Stimulated activated CD8-positive, alpha-beta memory T cell treated with anti-CD3 and anti-CD28 coated beads, Interleukin-15, amount 100 ng/mL, for 48 hours (primary cell): ENCODE measurements at places on chromosomes 13 and 19.

DNA sequence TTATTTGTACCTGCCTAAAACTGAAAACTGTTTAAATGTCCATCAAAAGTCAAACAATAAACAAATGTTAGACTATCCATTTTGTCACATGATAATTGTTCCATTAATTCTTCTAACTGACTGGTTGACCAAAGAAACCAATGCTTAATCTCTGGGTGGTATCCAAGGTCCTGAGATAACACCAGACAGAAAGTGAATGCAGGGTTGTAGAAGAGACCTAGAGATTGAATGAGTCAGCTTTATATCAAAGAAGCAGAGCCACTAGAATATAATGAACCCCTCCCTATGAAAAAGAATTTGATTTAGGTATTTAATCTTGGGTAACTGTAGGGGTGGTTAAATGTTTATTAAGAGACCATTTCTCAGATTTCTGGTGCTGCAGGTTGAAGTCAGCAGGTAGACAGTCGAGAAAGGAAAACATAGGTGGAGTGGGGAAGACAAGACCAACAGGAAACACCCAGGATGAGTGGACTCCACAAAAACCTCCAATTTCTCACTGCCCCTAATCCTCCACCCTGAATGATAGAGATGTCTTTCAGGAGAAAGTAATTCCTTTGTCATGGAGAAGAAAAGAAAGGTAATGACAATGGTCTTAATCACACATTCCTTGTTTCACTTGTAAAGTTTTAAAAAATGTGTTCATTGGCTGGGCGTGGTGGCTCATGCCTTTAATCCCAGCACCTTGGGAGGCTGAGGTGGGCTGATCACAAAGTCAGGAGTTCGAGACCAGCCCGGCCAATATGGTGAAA lies 536.4 kb downstream of the IRS2 start:
- DNase-seq = no peak

- no peak for DNase-seq
These were observed 148.0 kb downstream of the PRR20E start for GRCh38 chr13:57314897-57315520.

DNA sequence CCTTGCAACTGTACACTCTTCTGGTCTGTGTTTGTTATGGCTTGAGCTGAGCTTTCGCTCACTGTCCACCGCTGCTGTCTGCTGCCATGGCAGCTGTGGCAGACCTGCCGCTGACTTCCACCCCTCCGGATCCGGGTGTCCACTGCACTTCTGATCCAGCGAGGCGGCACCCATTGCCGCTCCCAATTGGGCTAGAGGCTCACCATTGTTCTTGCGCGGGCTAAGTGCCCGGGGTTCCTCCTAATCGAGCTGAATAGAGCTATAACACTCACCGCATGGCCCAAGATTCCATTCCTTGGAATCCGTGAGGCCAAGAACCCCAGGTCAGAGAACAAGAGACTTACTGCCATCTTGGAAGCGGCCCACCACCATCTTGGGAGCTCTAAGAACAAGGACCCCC lies 2.2 kb upstream of the PSMC4 start:
- no peak for DNase-seq

DNA sequence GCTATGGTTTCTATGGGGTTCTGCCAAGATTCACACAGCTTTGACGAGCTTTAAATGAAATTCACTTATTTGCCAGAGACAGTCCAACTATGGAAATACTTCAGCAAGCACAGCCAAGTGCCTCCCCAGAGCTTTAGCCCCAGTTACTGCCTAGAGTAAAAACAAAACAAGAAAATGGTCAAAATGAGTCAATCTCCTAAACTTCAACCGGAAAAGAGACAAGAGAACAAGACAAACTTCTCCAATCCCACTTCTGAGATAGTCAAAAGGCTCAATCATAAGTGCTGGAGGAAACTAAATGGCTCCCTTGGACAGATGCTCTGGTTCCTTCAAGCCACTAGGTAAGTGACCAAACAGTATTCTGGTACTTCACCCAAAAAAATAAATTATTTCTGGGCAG lies 65.8 kb downstream of the KATNAL1 start:
- DNase-seq = no peak

- DNase-seq = no peak
These were observed 1346.0 kb upstream of the SPRY2 start for GRCh38 chr13:81686877-81687276.

- DNase-seq = no peak
These were observed 390.8 kb downstream of the FOXO1 start for GRCh38 chr13:40275636-40276035.

- DNase-seq = no peak
These were observed 33.9 kb upstream of the FRY start for GRCh38 chr13:31997641-31998040.

DNA sequence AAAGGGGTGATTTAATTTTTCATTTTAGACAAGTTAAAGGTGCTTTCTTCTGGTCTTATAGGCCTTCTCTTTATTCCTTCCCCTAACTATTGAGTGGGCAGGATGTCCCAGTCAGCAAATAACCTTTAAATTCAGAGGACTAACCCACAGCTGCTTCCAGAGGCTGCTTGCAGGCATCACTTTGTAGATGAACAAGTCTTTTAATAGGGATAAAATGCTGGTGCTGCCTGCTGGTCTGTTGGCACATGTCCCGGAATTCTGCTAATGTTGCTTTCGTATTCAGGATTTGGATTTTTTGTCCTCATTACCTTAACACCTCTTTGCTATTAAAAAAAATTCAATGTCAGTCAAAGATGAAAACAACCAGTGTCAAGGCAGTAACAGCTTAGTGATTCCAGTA lies 132.7 kb upstream of the KL start:
- no peak for DNase-seq

- no peak for DNase-seq
These were observed 224.6 kb downstream of the RAP2A start for GRCh38 chr13:97658556-97658955.

- DNase-seq = no peak
These were observed 17.4 kb upstream of the ATXN8OS start for GRCh38 chr13:70090036-70090723.

DNA sequence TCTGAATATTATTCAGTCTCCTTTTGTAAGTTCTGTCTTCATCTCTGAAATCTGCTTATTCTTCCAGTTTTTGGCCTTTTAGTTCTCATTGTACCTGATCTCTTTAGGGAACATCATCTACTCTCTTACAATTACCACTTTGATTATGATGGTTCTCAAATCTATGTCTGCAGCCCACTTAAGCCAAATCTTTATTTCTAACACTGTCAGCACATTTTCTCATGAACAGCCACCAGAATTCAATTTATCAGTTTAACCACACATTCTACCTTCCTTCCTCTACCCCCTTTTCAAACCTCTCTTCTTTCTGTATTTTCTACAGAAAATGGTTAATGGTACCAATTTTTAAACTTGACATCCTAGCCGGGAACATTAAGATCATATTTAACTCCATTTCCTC lies 175.3 kb downstream of the FGF14 start:
- DNase-seq = no peak

DNA sequence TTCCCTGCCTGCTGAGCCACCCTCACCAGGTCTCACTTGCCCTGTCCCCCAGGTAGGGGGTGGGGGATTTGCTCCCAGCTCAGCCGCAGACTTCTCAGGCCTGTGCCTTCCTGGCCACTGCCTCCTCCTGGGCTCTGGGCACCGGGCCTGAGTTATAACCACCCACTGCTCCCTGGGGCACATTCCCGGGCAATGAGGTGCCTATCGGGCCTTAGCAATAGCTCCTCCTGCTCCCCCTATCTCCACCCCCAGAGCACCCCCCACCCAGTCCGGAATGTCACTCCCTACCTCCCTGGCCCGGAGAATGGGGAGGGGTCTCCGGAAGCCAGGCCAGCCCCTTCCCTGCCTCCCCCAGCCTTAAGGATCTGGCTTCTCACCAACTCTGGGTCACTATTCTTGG lies at the start of gene KLK5:
Gene KLK5, minus strand, starts transcription at position 129 of the 400 bp plus-strand sequence. CDS start 381 bp downstream, outside the sequence.
- no peak for DNase-seq

GRCh38 chr13:111958612-111959395 lies 108.1 kb upstream of the SOX1 start:
- DNase-seq = no peak

DNA sequence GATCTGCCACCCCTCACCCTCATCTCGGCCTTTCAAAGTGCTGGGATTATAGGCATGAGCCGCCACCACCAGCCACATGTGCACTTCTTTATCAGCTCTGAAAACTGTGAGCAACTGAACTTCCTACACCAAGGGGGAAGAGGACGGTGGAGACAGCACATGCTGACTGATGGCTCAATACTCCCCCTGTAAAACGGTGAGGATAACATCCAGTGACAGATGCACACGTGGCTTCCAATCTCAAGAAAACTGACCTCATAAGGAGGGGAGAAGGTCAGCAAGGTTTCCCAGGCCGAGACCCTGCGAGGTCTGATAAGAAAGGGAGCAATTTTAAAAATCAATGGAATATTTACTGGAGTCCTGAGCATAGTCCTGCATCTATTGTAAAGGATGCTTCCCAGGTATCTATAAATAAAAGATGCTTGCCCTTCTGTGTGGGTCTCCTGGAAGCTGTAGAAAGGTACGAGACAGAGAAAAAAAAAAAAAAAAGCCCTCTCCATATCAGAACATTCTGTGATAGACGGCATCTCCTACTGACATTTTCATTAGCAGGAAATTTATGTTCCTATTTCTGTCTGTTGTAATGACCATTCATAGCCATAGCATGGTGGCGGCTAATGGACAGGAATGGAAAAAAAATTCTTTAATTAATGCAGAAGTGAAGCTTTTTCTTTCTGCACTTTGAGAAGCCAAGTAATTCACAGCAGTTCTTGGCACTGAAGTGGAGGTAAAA lies 385.1 kb downstream of the ZNF536 start:
- no peak for DNase-seq

- no peak for DNase-seq
These were observed 11.6 kb upstream of the SAMD1 start for GRCh38 chr19:14102102-14102696.

GRCh38 chr19:30225676-30226463 lies 146.3 kb upstream of the ZNF536 start:
- no peak for DNase-seq

DNA sequence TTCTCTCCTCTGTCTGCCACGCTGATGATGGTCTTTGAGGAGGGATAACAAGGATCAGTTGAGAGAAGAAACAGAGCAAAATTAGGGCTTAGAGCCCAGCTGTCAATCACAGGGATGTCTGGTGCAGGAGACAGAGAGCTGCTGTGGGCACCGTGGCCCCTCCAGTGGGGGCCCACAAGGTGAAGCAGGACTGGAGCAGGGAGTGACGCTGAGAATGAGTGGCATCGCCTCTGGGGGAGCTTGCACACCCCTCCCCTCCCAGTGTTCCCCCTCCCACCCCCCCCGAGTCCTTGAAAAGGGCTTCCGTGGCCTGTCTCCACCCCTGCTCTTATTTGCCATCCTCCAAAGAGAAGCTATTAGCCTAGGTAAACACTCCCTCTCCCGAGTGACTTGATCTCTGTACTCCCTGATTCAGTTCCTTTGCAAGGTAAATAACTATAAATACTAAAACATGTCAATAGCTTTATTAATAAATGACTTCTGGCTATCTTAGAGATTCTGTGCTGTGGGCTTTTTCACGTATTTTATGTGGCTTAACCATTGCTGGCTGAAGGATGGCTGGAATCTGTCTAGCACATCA lies 440.0 kb downstream of the ZNF536 start:
- no peak for DNase-seq

GRCh38 chr19:23991170-23991569 lies 76.5 kb downstream of the ZNF726 start:
- DNase-seq = no peak

GRCh38 chr19:30842926-30843325 lies 470.7 kb downstream of the ZNF536 start:
- no peak for DNase-seq

DNA sequence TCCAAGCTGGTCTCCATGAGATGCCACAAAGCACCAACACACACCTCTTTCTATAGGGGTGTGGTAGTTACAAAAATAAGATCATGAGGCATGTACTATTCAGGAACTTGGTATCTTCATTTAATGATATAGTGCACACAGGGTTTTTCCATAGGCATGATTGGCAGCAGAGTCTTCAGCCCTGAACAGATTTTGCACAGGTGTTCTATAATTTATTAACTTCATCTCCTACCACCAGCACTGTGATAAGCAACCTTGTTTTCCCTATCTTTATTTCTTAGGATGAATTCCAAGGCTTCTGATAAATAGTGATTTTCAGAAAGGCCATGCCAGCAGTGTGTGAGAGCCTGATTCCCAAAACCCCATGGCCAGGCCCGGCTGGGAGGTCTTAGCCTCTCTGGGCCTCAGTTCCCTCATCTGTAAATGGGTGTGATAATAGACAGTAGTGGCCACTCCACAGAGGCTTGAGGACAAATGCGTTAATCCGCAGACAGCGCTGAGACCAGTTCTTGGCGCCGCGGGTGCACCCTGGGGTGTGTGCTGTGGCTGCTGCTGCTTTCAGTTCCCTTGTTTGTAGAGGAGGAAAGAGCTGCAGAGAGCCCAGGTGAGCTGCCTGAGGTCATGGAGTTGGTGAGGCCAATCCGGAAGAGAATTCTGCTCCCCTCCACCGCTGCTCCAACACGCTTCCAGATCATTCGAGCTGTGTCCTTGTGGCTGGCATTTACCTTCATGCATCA lies 33.1 kb downstream of the DHRS12 start:
- DNase-seq = no peak
